ENCODE measurements at places on chromosomes 3 and 15. TPM values are rescaled to one million over a fixed set of nuclear protein-coding genes. Genes with fewer than 3 reads are reported as not detected.

KNSTRN gene
- 121 TPM for total RNA-seq

PCLAF gene
- total RNA-seq, result 126 TPM

GUCA1C gene
- total RNA-seq, result not detected

GRCh38 chr3:16849229-16849628, 35.5 kb upstream of the PLCL2 start:
- DNase-seq, result no peak

DNA sequence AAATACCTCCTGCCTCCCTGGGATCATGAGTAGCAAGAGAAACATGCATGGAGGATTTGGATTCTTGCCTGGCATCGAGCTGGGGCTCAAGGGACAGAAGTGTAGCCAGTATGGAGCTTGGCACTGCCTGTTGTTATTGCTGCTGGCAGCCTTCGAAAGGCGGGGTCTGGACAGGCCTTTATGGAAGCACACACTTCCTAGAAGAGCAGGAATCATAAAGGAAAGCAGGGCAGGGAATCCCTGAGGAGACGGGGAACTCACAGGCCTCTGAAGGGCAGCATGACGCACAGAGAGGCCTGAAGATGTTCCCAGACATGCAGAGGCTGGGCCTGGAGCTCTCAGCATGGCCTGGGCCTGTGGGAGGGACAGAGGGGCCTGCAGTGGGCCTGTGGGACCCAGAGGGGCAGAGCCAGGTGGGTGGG, 18.6 kb upstream of the SLC41A3 start:
- DNase-seq, result peak; percentile 19

DNA sequence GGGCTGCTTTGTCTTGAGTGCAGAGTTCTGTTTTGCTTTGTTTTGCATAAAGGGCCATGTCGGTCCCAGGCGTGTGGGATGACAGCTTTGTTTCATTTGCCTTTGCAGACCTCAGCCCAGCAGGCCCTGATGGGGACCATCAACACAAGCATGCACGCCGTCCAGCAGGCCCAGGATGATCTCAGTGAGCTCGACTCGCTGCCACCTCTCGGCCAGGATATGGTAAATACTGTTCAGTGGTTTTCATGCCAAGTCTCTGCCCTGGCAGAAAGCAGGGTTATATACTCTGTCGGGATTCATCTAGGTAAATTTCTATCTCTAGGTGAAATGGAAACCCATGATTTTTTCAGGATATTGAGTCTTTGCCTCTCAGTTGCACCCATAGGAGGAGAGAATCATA, 343.9 kb upstream of the TPM1 start:
- no peak for DNase-seq

CCR9 gene
- not detected for total RNA-seq

DNA sequence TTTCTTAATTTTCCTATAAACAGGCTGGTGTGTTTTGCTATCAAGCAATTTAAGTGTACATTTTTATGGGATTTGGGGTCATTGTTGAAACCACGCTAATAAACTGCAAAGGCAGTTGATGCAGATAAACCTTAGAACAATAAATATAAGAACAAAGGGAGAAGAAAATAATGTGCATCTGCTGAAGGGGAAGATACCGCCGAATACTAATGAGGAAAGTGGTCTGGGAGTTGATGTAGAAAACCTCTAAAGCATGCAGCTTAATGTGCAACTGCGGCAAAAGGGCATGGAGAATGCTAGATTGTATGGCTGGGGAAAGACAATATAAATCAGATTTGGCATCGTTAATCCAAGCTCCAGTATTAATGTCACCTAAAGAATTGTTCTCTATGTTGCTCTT, 29.8 kb upstream of the CHL1 start:
- no peak for DNase-seq

DNA sequence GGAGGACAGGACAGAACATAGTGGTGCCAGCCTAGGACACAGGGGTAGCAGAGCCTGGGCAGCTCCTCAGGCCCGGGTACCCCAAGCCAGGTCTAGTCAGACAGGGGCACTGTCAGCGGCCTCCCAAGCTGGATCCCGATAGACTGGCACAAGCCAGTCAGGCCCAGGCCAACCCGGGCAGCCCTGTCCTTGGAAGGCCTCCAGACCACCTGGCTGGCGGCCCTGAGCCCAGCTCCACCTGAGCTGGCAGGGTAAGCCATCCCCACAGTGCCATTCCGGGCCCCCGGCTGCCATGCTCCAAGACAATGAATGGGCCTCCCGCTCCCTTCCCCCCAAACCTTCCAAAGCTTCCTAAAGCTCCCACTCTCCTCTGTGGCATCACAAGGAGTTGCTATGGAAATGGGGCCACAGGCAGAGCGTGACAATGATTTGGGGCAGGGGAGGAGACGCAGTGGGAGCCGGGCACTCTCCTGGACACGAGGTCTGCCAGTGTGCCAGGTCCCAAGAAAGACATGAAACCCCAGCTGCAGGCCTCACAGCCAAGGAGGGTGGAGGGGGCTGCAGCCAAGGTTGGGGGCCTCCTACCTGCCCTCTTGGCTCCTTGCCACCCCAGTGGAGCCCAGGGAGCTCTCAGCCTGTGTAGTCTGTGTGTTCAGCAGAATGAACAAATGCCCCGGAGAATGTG, 165.6 kb upstream of the LINGO1 start:
- DNase-seq, result no peak

SMAD3 gene
- total RNA-seq, result 35.4 TPM
